ENCODE measurements at places on chromosomes 11 and 22. TPM values are rescaled to one million over a fixed set of nuclear protein-coding genes. Genes with fewer than 3 reads are reported as not detected.

- DNase-seq = no peak
Observed at GRCh38 chr11:116658876-116659535, 113.8 kb downstream of the BUD13 start.

The TPBGL gene
- total RNA-seq = 0.08 TPM

DNA sequence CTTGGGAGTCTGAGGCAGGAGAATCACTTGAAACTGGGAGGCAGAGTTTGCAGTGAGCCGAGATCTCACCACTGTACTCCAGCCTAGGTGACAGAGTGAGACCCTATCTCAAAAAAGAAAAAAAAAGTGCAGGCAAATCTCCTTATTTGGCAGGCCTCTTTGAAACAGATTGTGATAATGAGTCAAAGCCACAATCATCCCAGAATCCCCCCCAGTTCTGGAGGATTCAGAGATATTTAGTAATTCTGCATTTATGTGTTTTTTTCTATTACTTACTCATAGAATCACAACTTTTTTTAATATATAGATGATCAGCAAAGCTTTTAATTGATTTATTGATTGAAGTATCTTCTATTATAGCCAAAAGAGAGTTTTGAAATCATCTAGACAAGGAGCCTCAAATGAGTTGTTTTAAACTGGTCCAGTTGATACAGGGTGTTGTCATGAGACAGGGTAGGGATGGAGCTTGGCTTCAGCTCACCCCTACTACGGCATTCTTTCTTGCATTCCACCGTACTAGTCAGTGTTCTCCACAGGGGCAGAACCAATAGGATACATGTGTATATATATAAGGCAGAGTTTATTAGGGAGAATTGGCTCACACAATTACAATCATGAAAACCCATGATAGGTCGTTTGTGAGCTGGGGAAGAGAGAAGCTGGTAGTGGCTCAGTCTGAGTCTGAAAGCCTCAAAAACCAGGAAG is 39.3 kb upstream of the SORL1 start:
- DNase-seq = no peak

- no peak for DNase-seq
Observed at GRCh38 chr22:23166841-23167616, 13.3 kb upstream of the BCR start.

DNA sequence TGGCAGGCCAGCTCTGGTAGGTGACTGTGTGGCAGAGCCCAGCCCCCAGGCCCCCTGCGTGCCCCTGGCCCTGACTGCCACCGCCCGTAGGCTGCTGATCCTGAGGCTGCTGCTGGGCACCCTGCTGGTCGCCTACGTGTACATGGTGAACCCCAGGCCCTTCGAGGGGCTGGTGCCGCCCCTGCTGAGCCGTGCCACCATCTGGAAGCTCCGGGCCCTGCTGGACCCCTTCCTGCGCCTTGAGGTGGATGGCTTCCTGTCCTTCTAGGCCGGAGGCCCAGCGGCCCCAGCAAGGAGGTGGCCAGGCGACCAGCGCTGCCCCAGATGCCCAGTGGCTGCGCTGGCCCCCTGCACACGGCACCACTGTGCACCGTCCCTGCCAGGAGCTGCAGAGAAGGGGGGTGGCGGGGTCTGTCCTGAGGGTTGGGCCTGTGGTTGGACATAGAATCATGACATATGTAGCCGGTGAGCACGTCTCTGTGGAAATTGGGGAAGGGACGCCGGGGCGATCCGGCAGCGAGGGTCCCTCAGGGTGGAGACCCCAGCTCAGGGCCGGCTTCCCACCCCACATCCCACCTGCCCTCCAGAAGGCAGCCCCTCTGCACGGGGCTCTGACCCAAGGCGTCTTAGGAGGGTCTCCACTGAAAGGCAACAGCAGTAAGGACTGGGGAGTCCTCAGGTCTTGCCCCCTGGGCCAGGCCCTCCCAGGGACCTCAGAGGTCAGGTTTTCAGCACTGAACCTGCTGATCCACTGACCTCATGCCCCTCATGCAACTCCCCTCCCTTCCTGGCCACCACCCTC is 185.4 kb downstream of the IGLL1 start:
- DNase-seq = peak; percentile 56

The MUC6 gene
- total RNA-seq = not detected

The SLC22A12 gene
- total RNA-seq = not detected

- peak; percentile 6 for DNase-seq
Observed at GRCh38 chr11:117589063-117589462, 208.0 kb downstream of the DSCAML1 start.

The LGR4 gene
- total RNA-seq = 22.6 TPM

DNA sequence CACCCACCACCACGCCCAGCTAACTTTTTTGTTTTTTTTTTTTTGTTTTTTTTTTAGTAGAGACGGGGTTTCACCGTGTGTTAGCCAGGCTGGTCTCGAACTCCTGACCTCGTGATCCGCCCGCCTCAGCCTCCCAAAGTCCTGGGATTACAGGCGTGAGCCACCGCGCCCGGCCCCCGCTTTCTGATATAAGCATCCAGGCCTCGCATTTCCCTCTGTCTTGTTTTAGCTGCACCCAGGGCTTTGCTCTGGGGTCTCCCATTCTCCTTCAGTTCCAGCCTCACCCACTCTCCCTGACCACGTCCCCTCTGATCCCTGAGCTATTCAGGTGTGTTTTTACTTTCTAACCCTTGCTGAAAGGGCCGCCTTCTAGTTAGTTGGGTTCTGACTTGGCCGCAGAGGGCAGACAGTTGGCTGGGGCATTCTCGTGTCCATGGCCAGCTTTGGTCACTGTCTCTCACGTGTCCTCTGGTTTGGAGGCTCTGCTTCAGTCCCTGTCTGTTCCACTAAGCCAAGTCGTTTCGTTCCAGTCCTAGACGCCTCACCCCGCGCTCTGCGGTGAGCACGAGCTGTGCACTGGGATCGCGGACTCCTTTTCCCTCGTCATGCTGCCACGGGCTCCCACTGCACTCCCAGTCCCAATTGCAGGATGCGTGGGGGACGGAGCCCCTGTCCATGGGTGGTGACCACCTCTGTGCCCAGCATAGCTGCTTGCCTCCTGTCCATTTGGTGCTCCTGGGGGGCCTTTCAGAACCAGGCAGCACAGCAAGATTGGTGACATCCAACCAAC is 6.0 kb upstream of the TNNT3 start:
- DNase-seq = no peak

GRCh38 chr11:113724778-113725177 is 18.7 kb upstream of the TMPRSS5 start:
- DNase-seq = no peak

The CAPRIN1 gene
- total RNA-seq = 108 TPM

GRCh38 chr11:15918212-15918611 is 438.1 kb downstream of the SOX6 start:
- no peak for DNase-seq

- DNase-seq = no peak
Observed at GRCh38 chr11:77117492-77117891, 10.6 kb upstream of the MYO7A start.

The POU2AF2 gene
- total RNA-seq = not detected

DNA sequence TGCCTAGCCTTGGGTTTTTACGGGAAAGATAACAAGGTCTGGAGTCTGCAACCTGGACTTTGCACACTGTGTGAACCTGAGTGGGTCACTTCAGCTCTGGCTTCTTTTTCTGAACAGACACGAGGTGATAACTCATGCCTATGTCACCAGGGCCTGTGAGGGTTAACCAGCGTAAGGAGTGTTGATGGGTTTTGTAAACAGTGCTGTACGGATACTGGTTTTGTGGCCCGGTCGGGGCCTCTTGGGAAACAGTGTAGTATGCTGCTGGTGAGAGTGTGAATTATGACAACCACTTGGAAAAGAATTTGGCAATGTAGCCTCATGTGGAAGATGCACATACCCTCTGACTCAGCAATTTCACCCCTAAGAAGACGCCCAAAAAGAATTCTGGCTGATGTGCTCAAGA is 266.8 kb downstream of the MN1 start:
- DNase-seq = no peak

GRCh38 chr11:28619846-28620540 is 511.8 kb downstream of the METTL15 start:
- DNase-seq = no peak

The PI4KA gene
- 52.6 TPM for total RNA-seq

The CDCA5 gene
- total RNA-seq = 1.5 TPM

DNA sequence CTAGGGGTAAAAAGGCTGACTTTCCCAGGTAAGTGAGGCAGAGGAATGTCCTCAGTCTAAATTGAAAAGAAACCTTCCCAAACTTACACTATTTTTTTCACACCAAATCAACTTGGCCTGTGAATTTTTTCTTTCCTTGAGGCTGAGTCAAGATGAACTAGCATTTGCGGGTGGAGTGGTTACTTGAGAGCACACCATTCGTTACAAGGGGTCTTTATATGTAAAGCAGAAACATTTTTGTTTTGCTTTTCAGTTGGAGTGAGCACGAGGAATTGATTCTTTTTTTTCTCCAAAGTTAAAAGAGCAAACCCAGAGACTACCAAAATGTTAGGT is 36.4 kb downstream of the MAML2 start:
- DNase-seq = no peak

GRCh38 chr11:70298243-70298915 is 27.9 kb downstream of the PPFIA1 start:
- DNase-seq = no peak

DNA sequence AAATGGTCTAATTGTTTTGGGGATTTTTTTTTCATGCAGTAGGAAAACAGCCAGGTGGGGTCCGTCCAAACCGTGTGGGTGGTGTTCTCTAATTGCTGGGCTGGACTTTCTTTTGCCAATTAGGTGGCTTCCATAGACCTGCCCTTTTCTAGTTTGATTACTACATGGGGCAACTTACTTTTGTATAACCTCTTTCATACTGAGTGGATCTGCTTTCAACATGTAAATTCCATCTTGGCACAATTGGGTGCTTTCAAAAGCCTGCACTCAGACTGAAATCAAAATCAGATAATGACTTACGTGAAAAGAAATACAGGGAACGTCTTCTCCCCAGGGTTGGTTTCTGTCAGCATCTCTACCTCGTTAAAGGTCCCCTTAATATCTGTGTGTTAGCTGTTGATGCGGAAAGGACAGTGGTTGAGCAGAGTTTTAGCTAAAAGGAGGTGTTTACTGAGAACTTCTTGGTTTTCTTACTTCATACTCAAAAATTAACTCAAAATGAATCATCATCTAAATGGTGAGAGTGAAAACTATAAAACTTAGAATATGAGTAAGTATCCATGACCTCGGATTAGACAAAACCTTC is 72.1 kb downstream of the BARX2 start:
- DNase-seq = no peak

The ARHGAP8 gene
- total RNA-seq = 0.19 TPM

DNA sequence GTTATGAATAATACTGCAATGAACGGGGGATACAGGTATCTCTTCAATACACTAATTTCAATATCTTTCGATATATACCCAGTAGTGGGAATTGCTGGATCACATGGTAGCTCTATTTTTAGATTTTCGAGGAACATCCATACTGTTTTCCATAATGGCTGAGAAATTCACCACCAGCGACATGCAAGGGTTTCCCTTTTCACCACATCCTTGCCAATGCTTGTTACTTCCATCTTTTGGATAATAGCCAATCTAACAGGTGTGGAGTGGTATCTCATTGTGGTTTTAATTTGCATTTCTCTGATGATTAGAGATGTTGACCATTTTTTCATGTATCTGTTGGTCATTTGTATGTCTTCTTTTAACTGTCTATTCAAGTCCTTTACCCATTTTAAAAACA is 5.9 kb downstream of the IL10RA start:
- DNase-seq = no peak

- DNase-seq = no peak
Observed at GRCh38 chr22:30605449-30606110, 1.4 kb upstream of the TCN2 start.

DNA sequence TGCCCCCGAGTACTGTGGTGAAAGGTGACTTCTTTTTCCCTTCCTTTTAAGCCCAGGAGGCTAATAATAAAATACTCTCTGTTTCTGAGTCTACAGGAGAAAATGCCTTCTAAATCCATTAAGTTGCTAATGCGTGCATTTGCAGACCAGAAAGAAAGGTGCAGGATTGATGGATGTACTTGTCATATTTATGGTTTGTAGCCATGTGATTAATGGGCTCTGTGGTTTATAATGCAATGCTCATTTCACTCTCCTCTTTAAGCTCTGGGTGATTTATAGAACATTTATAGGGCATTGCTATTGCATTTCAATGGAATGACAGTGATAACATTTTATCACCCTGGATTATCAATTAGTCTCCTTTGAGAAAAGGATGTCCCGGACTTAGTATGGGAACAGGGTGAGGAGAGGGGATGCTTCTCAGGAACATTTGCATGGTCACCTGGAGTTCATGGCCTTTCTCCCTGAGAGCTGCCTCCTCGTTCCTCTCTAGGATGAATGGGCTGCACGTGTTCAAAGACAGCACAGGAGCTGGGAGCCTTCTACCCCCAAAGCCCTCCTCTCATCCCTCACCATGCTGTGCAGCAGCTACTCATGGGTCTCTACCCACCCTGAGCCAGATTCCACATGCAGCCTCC is 82.8 kb upstream of the HMGXB4 start:
- DNase-seq = no peak

The ANKK1 gene
- 0.16 TPM for total RNA-seq

DNA sequence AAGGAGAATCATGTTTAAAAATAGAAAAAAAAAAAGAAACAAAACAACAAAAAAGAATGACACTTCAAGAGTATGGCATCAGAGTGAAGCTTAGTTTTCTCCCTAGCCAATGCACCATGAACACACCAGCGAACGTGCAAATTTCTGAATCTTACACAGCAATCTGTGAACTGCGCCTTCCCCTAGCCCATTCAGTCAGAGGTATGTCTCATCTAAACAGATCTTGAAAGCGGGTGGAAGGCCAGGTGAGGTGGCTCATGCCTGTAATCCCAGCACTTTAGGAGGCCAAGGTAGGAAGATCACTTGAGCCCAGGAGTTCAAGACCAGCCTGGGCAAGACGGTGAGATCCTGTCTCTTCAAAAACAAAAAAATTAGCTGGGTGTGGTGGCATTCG is 113.1 kb downstream of the MICAL3 start:
- peak; percentile 49 for DNase-seq

DNA sequence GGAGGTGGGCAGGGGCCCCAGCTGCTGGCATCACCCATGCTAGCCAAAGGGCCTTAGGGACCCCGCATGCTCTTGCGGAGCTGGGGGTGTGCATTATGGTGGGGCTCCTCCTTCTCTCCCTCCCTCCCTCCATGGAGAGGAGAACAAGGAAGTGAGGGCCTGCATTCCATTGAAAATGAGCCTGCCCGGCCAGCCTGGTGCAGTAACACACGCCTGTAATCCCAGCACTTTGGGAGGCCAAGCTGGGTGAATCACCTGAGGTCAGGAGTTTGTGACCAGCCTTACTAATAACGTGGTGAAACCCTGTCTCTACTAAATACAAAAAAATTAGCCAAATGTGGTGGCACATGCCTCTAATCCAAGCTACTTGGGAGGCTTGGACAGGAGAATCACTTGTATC is 22.4 kb downstream of the SNAP29 start:
- no peak for DNase-seq

The C2CD2L gene
- total RNA-seq = 11.8 TPM
